ENCODE measurements at places on chromosomes 2 and 18.

GRCh38 chr18:24553571-24554285 lies 93.3 kb downstream of the HRH4 start:
- DNase-seq = peak; percentile 35

DNA sequence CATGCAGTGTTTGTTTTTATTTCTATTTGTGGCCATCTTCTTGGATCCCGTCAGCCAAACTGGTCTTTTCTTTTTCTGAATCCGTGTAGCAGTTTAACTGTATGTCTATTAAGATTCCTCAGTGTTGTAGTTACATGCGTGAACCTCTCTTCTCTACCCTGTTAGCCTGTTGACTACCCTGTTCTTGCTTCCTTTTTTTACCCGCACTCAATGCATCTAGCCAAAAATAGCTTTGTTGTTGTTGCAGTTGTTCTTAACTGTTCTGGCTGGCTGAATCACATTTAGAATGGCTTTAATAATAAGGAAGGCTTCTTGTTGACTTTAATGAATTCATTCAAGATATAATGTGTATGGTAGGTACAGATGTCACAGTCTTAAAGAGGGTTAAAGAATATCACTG lies 137.1 kb downstream of the LCLAT1 start:
- DNase-seq = no peak

GRCh38 chr2:132589111-132589830 lies 80.7 kb downstream of the LYPD1 start:
- no peak for DNase-seq

DNA sequence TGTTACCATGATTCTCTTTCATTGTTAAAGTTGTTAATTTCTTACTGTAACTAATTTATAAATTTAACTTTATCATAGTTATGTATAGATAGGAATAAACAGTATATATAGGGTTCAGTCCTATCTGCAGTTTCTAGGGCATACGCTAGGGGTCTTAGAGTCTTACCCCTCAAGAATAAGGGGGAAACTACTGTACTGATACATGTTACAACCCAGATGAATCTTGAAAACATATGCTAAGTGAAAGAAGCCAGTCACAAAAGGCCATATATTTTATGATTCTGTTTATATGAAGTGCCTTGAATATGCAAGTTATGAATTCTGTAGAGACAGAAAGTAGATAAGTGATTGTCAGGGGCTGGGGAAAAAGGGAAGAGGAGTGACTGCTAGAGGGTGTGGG lies 52.4 kb downstream of the RTN4 start:
- DNase-seq = no peak

- DNase-seq = no peak
These were observed 45.3 kb upstream of the HS6ST1 start for GRCh38 chr2:128363934-128364361.

DNA sequence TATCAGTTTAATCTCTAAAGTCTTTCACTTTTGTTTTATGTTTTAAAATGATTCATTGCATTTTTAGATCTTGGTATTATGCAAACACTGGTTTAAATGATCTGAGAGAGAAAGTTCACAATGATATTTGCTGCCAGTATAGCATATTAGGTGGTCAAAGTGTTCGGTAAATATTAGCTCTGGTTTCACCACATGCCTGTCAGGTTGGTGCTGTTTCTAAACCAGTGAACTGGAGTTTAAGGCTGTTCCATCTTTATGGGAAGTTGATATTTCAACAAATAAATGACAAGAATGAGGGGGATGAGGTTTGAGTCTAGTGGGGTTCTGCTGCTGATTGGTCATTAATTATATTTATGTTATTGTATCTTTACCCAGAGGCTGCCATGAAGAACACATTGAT lies 436.4 kb downstream of the DCDC2C start:
- DNase-seq = no peak

- no peak for DNase-seq
These were observed 1295.7 kb upstream of the NRXN1 start for GRCh38 chr2:52327641-52328040.

DNA sequence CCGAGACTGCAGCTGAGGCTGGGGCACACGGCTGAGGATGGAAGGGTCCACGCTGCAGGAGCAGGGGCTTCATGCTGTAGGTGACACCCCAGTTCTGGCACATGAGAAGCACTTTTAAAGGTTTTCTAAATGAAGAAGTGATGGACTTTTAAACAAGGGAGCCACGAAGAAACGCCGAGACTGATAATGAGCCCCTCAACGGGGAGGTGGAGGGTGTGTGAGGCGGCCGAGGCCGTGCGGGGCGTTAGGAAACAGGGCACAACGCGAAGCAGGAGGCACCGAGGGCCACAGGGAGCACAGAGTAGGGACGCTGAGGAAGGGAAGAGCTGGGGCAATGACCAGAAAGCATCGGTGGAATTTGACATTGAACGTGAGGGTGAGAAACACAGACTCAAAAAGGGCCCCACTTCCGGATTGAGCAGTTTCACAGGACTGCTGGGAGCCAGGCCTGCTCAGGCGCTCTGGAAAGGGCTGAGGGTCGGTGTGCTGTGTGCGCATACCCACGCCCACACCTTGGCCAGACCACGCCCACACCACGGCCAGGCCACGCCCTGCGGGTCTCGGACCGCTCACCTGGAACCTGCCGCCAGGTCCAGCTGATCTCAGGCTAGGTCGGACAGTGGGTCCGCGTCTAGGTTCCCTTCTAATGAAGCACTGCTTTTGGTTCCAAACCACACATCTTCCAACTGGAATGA lies 115.7 kb downstream of the GYPC start:
- no peak for DNase-seq

DNA sequence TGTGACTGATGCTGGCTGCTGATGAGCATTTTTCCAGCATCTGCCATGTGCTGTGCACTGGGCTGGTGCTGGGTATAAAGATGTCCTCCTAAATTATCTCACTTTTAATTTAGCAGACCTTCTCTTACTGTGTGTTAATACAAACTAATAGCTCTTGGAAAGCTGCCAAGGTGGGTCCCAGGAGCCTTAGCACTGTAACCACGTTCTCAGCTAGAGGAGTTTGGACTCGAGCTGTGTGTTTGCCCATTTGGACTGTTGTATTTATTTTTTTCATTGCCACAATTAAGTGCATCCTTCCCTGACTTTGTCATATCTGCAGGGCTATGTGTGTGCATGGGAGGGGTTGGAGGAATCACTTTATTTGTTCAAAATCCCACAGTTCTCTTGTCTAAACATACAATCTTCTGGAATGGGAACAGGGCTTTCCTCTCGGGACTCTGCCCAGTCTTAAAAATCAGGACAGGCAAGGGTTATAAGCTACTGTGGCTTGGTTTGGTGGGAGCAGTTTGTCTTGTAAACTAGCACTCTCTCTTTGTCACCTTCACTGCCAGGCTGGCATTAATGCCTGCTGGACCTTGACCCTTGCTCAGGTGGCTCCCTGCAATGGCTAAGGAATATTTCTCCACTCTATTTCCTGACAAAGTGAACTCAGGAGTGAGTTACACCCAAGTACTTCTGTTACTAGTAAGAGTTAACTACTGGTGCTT lies 129.7 kb upstream of the MGAT5 start:
- DNase-seq = peak; percentile 62

DNA sequence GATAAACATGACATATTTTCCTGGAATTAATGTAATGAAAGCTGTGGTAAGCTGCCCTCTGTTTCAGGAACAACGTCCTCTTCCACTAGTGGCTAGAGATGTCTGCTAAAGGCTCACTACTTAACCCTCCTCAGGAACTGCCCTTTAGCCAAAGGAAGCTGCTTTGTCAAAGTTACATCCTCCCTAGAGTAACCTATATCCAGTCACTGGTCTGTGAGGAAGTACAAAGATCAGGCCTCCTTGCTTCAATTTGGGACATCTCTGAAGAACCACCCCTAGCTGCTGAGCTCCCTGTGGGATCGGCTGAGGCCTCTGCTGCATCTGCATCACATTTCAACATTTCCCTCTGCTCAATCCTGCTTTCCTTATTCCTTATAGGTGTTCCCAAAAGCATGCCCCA lies 107.8 kb downstream of the PRELID3A start:
- DNase-seq = no peak

GRCh38 chr18:2409906-2410305 lies 161.4 kb downstream of the METTL4 start:
- no peak for DNase-seq

GRCh38 chr2:208195531-208195930 lies 5.7 kb upstream of the C2orf80 start:
- DNase-seq = no peak

- DNase-seq = peak; percentile 74
These were observed 138.4 kb downstream of the OTX1 start for GRCh38 chr2:63189026-63189425.
